ENCODE measurements at places on chromosomes 4 and X.

DNA sequence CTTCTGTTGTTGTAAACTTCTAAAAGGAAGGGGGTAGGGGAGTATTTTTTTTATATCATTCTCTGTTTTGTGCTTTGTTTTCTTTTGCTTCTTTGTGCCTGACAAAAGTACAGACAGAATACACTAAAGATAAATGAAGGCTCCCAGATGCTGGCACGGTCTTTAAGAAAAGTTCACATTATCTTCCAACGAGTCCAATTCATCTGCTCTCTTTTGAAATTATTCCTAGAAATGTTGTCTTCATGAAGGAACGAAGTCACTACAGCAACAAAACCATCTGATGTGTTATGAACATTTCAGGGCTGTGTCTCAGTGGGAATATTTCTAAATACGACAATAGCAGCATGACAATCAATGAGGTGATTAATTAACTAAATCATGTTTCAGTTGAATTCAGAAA is 813.8 kb upstream of the HTR2C start:
- DNase-seq = no peak

DNA sequence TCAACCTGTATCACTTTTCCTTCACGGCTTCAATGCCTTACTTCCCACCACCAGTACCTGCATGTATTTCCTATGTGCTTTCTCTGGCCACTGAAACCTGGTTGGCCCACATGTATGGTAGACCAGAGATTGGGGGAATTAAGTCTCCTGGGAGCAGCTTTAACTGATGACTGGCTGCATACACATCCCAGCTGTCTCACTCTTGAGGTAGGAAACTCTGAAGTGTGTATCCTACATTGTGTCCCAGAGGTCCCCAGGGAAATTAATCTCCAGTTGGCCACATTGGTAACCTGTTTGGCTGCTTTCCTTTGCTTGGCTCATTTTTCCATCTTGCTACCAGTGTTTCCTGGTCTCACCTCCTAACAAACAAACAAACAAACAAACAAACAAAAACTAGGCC is 124.4 kb downstream of the ZNF827 start:
- no peak for DNase-seq

- no peak for DNase-seq
Measured at GRCh38 chr4:22500128-22500611, 15.7 kb downstream of the ADGRA3 start.

DNA sequence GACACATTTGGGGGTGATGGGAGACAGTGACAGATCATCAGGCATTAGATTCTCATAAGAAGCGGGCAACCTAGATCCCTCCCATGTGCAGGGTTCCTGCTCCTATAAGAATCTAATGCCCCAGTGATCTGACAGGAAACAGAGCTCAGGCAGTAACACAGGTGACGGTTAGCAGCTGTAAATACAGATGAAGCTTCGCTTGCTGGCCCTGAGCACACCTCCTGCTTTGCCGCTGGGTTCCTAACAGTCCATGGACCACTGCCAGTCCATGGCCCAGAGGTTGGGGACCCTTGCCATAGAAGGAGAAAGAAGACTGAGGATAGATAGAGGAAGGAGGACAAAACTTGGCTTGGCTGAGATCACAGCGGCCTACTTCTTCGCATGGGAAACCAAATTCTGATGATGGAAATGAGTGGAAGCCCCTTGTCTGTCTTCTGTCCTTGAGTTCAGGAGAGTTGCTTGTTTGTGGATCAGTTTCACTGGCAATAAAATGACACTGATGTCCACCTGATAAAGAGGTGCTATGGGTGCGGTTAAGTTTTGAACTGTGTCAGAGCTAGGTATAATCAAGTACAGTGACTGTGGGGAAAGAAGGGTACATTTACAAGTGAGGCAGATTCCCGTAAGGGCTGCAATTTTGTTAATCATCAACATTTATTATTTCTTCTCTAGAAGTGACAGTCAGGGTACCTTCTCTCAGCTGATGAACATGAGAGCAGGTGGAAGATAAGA is 1.7 kb upstream of the TIFA start:
- no peak for DNase-seq

DNA sequence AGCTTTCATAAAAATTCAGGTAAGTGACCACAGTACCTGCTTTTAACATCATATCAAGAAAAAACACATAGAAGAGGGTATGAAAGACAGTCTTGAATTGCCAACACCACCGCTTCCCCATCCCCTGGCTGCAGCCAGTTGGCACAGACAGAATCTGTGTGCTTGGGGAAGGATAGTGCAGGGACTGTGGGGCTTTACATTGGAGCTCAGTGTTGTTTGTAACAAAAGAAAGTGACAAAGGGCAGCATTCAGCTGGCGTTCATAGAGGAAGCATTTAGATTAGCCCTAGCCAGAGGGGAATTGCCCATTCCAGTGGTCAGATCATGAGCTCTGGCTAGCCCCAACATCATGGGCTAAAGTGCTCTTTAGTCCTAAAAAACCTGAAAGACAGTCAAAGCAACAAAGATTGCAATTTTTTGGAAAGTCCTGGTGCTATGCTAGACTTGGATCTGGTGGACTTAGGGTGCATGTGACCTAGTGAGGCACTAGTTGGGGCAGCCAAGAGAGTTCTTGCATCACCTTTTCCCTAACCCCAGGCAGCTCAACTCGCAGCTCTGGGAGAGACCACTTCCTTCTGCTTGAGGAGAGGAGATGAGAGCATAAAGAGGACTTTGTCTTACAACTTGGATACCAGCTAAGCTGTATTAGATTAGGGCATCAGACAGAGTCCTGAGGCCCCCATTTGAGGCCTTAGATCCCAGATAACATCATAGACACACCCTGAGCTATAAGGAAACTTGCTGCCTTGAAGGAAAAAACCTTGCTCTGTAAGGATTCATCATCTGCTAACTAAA is 1602.4 kb upstream of the ADGRL3 start:
- no peak for DNase-seq

DNA sequence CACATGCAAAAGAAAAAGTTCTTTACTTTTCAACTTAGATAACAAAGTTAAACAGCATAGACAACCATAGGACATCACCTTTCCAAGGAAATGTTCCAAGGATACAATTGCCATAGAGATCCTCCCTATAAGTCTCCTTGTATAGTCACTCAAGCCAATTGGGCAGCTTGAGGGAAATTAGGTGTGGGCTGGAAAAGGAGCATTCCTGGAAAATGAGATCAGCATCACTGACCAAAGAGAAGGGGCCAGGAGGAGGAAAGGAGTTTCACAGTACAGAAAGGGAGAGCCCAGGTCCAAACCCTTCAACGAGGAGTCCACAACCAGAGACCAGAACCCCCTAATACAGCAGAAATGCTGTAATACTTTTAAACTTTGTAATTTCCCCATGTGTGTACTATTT is 91.5 kb upstream of the PPARGC1A start:
- DNase-seq = peak; percentile 29

DNA sequence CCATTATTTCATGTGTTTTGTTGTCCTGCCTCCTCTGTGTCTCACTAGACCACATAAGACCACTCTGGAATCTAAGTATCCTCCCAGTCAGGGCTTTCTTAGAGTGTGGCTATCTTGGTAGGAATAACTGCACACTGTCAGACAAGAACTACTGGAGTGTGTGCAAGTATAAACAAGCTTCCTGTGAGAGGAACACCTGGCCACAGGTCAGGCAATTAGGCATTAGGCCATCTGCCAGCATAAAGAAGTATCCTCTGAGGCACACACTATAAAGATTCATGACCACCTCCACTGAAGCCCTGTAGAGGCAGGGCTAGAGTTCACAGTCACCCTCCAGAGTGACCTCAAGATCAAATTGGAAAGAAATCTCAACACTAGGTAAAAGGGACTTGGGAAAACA is 507.0 kb upstream of the PABPC4L start:
- no peak for DNase-seq

DNA sequence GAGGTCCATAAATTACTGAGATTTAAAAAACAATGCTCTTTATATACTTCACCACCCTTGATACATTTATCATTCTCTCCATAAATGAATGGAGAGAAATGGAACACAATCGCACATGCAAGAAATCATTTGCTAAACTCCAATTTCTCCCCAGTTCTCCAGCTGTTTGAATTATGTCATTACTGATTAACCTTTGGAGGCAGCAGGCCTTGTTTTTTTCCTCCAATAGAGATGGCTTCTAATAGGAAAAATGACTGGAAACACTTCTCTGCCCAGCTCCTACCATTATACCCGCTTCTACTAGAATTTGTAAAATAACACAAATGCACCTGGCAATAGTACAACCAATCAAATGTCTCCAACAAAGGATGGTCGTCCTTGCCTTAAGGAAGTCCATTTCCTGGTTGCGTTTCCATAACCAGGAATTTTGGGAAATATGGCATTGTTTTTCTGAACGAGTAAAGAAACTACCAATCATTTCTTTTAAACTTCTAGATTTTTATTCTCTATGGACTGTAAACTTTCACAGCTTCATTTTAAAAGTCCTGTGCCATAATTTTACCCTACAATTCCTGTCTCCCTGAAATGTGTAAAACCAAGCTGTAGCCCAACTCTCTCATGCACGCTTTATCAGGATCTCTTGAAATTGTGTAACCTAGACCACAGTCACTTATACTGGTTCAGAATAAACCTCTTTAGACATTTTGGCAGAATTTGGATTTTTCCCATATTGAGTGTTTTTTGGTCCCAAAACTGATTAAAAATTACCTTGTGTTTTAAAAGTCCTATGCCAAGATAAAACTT is 60.1 kb downstream of the APBB2 start:
- no peak for DNase-seq

GRCh38 chr4:87180767-87181166 is 39.7 kb downstream of the KLHL8 start:
- DNase-seq = no peak

GRCh38 chr4:127000846-127001245 is 631.9 kb upstream of the INTU start:
- DNase-seq = no peak

DNA sequence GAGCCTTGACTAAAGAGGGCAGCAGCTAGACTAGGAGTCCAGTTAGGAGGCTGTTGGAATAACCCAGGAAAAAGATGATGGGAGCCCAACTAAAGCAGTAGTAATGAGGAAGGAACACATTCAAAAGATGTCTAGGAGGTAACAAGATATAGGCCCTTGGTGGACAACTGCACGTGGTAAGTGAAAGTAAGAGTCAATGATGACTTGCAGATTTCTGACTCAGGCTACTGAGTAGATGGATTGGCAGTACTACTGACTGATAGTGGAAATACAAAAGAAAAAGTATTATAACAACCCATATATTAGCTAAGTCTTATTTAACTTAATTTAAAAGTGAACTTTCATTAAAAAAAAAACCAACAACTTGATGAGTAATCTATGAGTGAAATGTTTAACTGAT is 74.0 kb downstream of the PAK3 start:
- DNase-seq = peak; percentile 9

GRCh38 chrX:71365356-71365874 is 742 bp upstream of the TAF1 start:
- DNase-seq = no peak

DNA sequence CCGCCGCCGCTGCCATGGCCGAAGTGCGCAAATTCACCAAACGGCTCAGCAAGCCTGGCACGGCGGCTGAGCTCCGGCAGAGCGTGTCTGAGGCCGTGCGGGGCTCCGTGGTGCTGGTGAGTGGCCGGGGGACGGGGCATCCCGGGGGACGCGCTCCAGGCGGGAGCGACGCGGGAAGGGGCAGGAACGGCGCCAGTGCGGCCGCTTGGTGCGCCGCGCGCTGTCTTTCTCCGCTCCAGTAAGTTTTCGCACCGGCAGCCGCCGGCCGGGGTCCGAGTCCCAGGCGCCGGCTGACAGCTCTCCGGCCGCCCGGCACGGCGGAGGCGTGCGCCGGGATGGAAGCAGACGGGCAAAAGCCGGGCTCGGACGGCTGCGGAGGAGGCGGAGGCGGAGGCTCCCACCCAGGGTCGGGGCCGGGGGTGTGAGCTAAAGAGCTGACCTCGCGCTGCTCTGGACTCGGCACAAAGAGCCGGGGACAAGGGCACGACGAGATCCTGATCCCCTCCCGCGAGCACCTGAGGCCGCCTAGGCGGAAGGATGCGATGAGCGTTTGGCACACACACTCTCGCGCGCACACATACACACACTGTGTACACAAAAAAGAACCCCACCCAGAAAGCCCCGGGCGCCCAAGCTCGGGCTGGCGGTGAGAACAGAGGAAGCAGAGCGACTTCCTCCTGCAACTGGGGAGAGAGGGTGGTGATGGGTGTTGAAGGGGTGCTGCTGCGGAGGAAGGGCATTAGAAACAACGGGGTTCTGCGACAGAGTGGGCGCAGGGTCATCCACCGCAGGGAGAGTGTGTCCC is 545 bp downstream of the DOCK11 start:
- no peak for DNase-seq

DNA sequence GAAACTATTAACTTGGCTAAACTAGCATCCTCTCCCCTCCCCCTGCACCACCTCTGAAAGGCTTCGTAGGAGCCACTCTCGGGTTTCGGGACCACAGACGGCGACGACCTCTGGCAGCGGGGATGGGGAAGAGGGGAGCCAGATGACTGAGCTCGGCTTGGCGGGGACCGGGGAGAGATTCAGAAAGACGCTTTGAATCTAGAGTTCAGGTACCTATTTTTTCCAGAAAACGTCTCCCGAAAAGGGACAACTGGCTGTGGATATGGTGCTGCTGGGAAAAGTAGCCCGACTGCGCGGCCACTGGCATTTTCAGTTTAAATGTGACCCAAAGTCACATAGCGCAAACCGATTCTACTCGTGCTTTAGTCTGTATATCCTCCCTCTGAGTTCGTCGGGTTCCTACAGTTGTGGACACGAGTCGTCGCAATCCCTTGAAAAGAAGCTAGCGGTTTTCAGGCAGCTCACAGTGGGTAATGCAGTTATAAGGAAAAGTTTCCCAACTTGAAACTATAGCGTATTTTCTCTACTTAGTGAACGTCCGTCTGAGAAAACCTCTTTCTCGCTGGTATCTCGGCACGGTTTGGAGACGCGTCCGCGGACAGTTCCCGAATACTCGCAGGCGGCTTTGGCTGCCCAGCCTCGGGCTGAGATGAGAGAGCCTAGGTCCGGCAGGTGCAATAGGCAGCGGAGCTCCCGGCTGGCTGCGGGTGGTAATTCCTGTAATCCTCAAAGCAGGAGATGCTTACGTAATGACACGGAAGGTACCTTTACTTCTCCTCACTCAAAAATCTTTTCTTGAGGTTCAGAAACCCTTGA is 1.3 kb downstream of the PARM1 start:
- no peak for DNase-seq

DNA sequence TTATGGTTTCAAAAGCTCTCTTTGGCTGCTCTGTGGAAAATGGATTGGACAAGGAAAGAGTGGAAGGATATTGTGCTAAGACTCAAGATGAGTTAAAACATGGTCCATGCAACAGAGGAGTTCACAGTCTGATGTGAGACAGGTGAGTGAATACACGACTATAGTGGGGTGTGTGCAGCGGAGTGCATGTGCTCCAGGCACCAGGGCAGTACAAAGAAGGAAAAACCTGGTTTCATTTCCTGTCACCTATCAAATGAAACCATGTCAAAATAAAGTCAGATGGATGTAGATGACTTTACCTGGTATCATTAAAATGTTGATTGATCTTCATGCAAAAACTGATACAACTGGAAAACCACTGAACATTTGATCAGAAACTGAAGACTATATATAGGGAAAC is 241.0 kb upstream of the RASGEF1B start:
- no peak for DNase-seq

DNA sequence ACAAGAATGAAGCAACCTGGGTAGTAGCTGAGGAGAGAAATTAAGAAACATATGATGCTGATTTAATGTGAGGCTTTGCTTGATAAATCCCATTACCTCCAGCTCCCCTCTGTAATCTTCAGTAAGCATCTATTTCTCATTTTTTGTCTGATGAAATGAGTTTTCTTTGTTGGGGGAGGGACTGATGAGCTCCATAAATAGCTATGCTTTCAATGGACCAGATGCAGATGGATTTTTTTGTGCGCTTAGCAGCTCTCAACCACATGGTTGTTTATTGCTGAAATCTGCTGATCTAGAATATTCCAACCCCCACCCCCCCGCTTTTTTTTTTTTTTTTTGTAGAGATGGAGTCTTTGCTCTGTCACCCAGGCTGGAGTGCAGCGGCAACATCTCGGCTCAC is 1082.0 kb downstream of the RAPGEF2 start:
- DNase-seq = no peak

Measured in kidney epithelial cell (primary cell).